ENCODE measurements at places on chromosomes 11 and 22.

DNA sequence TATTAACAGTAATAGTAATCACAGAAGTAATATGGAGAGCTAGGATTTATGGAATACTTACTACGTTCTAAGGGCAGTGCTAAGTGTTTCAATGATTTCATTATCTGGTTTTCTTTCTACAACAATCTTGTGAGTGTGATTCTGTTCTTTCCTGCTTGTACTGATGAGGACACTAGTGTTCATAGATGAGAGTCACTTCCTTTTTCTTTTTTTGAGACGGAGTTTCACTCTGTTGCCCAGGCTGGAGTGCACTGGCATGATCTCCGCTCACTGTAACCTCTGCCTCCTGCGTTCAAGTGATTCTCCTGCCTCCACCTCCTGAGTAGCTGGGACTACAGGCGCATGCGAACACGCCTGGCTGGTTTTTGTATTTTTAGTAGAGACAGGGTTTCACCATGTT, 81.4 kb downstream of the DBX1 start:
- no peak for DNase-seq

DNA sequence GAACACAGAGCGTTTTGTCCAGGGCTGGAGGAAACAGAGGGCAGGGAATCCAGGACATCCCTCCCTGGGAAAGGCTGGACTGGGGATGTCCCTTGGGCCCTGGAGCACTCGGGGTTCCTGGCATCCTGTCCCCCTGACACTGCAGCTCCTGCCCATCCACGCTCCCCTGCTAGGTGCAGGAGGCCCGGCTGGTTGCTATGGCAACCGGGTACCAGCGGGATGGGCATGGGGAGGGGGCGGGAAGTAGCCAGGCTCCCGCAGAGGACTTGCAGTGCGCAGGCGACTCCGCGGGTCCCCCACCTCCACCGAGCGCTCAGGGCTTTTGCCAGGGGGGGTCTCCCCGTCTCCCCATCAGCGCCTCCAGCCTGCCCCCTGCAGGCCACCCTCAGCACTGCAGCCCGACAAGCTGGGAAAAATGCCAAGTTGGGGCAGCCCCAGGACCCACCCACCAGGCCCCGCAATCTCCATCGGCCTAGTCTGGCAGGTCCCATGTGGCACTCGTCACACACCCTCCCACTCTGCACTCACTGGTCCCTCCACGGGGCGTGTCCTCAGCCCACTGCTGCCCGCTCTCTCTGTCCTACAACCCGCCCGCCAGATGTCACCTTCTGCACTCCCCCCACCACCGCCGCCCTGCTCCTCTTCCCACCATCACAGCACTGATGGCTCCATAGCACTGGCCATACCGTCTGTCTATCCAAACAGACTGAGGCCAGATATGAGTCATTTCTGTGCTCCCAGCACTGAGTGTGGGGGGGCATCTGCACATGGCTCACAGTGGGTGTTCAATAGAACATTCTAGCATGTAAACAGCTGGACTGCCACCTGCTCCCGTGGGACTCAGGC, 31.5 kb downstream of the KIAA0930 start:
- peak; percentile 29 for DNase-seq

DNA sequence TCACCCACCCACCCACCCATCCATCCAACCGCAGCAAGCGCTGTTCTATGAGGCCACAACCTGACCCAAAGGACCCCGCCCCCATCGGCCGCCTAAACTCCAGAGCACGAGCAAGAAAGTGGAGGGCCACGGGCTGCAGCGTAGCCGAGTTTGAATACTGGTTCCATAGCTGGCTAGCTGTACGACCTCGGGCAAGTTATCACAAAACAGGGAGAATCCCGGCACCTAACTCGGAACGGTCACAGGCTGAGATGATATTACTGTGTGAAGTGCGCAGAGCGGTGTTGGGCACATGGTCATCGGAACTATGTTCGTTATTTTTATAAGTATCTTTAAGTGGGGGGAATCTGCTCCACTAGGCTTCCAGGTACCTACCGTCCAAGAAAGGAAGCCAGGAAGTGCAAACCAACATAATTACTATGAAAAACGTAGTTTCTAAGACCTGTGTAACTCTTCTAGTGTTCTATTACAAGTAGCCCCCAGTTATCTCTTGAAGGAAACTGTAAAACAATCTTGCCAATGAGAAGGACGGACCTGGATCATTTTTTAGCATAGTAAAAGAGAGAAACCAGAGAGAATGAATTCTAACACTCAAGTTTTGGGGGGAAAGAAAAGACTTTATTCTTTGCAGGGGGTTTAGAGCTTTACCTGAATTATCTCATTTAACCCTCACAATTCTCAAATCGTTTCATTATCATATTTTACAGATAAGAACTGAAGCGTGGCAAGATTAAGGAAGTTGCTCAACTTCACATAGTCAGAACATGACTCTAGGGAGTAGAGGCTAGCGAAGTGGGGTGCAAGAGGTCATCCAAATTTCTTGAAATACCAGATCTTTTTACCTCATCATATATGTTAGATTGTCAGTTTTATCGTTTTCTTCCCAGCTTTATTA, 663 bp upstream of the BUD13 start:
- DNase-seq: no peak

DNA sequence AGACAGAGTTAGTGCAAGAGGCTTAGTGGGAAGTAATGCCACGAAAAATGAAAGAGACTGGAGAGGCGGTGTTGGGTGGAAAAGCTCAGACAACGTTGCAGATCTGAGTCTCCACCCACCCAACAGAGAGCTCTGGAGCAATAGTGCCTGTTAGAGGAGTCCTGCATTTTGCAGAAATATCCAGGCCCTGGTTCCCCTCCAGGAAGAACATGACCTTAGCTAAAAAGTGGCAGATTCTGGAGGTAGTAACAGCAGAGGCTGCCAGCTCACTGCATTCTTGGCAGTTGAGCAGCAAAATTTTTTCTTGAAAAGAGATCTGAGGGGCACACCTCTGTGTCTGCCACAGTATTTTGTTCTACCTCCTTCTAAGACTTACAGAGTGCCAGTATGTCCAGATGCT, 27.7 kb upstream of the BIRC3 start:
- no peak for DNase-seq

- DNase-seq: no peak
Measured at GRCh38 chr11:75554258-75555022, 7.6 kb upstream of the SERPINH1 start.

DNA sequence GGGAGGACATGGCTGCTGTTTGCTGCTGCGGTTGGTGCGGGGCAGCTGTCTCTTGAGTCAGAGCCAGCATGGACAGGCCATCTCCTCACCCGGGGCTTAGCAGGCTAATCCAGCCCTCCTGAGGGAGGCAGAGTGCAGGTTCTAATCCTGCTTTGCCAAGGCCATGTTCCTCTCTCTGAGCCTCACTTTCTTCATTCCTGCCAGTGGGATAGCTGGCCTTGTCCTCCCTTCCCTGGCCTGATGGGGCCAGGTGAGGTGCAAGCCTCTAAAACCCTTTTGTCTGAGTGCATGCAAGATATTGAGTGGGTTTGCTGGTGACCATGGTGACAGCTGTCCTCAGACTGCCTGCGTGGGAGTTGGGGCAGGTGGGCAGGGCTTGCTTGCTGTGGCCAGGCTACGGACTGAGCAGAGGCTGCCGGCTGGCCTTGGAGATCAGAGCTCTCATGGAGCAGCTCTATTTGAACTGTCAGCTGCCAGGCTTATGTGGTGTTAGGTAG, 3.6 kb downstream of the USP35 start:
- no peak for DNase-seq

- no peak for DNase-seq
Measured at GRCh38 chr11:12950670-12951069, 58.4 kb upstream of the RASSF10 start.

GRCh38 chr22:40746428-40747220, 67.3 kb downstream of the MCHR1 start:
- no peak for DNase-seq

DNA sequence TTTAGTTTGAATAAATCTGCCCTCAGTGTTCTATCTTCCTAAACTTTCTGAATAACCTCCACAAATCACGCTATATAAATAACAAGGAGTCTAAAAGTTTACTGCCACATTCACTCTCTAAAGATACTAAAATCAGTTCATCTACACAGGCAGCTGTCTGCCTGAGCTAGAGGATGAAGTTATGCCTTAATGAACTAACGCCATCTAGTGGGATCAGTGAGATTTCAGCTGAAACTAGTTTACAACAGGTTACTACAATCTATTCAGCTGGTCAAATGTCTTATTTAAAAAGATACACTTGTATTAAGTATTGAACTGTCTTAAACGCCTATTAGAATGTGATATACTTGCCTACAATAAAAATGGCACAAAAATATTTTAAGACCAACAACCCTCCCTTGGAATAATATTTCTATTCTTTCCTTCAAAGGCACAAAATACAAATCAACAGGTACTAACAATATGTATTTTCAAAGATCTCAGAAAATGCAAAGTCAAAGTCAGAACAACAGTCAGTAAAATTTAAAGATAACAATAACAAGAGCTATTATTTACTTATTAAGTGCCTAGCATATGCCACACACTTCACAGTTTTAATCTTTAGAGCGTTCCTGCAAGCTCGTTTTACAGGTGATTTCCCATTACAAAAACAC, 84.1 kb downstream of the LARGE2 start:
- no peak for DNase-seq

DNA sequence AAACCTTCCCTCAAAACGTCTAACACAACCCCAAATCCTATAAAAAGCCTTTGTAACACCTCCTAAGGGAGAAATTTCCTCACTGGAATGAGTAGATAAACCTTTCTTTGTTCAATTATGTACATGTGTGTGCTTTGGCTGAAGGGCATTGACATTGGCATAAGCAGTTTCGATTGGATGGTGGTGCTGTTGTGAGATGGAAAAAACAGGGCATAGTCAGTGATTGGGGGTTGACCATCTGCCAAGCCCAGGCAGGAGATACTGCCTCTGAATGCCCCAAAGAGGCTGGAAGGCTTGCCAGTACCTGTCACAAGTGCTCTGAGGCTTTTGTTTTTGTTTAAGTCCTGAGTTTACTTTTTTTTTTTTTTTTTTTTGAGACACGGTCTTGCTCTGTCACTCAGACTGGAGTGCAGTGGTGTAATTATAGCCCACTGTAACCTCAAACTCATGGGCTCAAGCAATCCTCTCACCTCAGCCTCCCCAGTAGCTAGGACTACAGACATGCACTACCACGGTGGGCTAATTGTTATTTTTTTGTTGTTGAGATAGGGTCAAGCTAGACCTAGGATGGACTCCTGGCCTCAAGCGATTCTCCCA, 1.2 kb upstream of the CCDC117 start:
- no peak for DNase-seq

GRCh38 chr22:19707347-19708290, 6.7 kb upstream of the SEPTIN5 start:
- DNase-seq: no peak

DNA sequence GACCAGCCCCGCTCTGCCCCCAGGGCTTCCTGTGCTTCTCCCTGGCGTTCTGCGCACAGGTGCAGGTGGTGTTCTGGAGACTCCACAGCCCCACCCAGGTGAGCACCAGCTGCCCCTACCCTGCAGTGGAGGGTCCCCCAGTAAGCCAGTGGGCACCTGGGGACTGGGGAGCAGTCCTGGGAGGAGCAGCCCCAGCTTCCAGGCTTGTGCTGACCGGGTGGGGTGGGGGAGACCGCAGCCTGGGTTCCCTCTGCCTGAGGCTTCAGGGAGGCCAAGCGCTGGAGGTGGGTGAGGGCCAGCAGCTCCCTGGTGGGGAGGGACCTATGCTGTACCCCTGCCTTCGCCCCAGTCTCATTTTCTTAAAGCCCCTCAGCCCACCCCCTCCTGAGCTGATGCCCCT, 6.9 kb downstream of the TSPAN32 start:
- DNase-seq: no peak

DNA sequence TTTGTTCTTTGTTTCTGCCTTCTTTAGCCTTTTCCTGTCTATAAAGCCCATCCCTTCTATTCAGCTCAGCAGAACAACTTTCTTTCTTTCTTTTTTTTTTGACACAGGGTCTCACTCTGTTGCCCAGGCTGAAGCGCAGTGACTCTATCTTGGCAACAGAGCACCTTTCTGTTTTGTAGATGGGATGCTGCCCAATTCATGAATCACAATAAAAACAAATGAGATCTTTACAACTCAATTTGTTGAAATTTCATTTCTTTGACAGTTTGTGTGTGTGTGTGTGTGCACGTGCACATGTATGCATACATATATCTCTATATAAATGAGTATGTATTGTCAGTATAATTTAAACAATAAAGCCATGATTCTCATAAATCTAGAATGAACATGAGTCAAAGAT, 25.5 kb downstream of the TSPAN18 start:
- DNase-seq: no peak

GRCh38 chr11:130644187-130644586, 195.7 kb downstream of the ADAMTS15 start:
- DNase-seq: no peak

GRCh38 chr22:42310291-42311015, 40.0 kb upstream of the TCF20 start:
- no peak for DNase-seq

- no peak for DNase-seq
Measured at GRCh38 chr11:95556011-95556341, 233.6 kb downstream of the FAM76B start.

DNA sequence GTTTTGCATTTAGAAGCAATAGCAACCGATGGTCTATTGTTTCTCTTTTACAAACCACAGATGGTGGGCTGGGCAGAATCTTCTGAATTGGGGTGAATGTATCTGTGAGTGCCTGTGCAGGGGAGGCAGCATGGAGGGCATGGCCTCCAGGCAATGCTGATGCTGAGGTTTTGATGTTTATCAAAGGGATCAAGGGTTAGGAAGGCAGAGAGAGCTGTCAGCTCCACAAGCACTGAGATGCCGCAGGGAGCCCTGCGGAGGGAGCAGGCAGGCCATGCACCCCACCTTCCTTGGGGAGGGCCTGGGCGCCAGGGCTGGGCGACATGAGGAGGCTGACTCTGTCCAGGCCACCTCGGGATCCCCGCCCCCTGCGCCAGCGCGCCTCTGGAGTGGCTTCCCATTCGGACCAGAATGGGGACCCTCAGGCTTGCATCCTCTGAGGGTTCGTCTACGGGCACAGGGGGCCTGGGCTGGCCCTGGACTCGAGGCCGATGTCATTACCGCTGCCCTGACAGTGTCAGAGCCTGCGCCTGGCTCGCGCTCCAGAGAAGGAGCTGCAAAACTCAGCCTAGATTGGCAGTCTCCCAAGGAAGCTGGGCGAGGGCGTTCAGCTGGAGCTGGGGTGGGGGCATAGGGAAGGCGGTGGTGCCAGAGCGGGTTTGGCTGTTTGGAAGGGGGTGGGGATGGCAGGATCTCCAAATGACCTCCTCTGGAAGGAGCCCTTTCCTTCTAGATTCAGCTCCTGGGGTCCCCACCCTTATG, 13.9 kb upstream of the TH start:
- no peak for DNase-seq

- DNase-seq: no peak
Measured at GRCh38 chr11:77187111-77187750, 59.2 kb downstream of the MYO7A start.

Data from stimulated activated CD4-positive, alpha-beta T cell treated with anti-CD3 and anti-CD28 coated beads, Interleukin-1b, Interleukin-23, amount 100 ng/mL, for 1 hour (primary cell).